ENCODE measurements at places on chromosomes 4 and X.

- no peak for DNase-seq
Observed at GRCh38 chrX:16484338-16484737, 165.6 kb upstream of the S100G start.

- no peak for DNase-seq
Observed at GRCh38 chr4:185803022-185803421, 9.0 kb downstream of the SORBS2 start.

DNA sequence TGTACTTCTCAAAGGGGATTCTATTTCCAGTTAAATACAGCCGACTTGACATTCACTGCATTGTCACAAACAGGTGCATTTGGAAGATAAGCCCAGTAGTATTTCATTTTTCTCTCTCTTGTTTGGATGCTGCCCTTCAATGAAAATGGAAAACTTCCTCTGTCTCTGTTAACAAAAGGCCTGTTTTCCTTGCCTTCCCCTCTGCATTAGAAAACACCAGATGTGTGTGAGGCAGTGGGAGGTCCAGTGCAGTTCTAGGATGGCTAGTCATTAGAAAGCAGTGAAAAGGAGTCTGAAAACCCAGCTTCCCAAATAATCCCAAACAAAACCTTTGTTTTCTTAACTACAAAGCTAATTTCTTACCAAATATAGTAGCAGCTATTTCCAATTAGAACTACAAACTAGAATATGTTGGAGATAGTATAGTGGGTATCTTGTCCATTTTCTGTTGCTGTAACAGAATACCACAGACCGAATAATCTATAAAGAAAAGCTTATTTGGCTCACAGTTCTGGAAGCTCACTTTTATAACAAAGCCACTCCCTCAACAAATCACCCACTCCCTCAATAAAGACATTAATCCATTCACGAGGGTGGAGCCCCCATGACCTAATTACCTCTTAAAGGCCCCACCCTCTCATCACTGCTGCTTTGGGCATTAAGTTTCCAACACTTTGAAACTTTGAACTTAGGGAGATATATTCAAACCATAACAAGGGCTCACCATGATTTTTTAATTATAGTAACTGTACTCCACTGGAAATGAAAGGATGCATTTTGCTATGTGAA lies 452.1 kb upstream of the RPS6KA3 start:
- DNase-seq = no peak

GRCh38 chr4:150206954-150207353 lies 128.7 kb downstream of the DCLK2 start:
- DNase-seq = no peak

- no peak for DNase-seq
Observed at GRCh38 chrX:53476371-53476770, 42.2 kb upstream of the HSD17B10 start.

DNA sequence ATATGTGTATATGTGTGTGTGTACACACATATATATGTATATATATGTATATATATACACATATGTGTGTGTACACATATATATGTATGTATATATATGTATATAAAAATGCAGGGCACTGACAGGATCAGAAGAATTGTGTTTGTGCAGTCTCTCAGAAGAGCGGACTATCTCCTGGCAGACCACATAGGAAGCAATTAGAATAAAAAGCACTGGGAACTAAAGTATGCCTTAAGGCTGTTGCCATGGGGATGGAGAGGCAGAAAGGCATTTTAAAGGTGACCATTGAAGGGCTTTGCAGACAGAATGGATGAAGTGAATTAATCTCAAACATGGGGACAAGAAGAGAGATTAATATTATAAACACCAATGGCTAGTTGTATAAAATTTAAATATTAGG lies 33.7 kb upstream of the USP51 start:
- no peak for DNase-seq

- no peak for DNase-seq
Observed at GRCh38 chrX:132171881-132172280, 44.1 kb upstream of the FRMD7 start.

DNA sequence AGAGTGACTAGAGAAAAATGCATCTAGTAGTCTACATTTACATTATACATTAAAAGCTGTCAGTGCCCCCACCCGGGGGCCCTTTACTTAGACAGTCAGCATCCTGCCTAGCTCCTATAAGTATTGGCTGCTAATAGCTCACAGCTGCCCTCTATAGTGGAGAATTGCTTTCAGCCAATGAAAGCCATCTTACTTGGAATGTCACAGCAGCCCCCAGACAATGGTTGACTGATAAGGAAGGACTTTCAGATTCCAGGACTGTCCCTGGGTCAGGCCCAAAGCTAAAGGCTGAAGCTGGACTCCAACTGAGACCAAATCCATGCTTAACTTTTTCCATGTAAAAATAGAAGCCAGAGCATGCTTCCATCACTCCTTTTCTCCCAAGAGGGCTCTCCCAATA lies 196.9 kb downstream of the ANKRD50 start:
- DNase-seq = no peak

GRCh38 chr4:7557456-7557855 lies 122.7 kb upstream of the PSAPL1 start:
- DNase-seq = no peak

DNA sequence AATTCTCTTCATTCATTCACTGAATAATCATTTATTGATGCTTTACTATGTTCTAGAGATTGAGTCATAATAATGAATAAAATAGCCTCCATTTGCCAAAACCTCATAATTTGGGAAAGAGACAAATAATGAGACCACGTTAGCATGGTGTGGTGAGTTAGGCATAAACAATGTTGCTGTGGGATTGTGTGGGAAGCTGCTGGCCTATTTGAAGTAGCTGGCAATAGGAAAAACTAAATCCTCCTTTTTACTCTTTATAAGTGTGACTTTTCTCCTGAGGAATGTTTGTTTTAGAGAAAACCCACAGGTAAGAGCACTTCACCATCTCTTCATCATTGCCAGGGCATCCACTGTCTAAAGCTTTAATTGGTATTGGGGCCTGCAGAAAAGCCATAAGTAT lies 95.3 kb downstream of the AREG start:
- no peak for DNase-seq

DNA sequence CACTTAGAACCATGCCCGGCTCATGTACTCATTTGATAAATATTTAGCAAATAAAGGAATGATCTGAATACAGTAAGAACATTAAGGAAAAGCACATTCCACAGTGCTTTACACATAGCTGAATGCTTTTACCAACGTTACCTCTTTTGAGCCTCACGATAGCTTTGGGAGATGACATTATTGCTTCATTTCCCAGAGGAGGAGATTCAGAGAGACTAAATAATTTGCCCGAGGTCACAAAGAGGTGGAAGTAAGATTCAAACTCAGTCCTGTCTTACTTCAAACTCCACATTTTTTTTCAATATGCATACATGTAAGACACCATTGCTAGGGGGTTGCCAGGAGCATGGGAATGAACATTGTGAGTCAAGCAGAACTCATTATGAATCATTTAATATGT lies 538.5 kb downstream of the BCOR start:
- no peak for DNase-seq

GRCh38 chr4:1277667-1278665 lies 11.7 kb upstream of the MAEA start:
- DNase-seq = peak; percentile 44

DNA sequence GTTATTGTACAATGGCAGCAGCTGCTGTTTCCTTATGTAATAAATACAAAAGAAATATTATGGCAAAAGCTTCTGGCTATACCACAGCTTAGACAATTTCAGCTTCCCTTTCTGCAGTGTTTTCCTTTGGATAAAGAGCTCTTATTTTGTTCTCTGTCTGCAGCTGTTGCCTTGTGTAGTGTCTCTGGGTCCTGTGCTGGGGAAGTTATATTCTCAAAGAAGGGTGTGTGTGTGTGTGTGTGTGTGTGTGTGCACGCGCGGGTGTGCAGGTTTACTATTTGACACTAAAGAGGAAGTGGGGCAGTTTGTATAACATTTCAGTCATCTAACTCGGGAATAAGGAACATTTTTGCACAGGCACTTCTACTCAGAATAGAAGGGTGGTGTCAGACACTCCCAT lies 83.6 kb downstream of the REPS2 start:
- no peak for DNase-seq

DNA sequence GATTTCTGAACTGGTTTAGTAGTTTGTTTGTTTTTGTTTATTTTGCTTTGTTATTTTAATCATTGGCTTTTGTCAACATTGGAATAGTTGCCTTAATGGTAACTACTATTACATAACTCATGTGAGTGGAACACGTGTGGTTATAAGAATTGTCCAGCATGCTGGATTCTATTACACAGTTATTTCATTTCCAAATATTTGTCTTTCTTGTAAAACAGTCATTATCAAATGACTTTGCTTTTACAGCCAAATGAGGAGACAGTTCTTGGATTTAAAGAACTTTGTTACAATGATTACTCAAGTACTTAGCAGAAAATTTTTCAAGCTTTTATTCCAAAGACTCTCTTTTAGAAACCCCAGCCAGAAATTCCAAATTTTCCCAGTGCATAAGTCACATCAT lies 516.1 kb upstream of the MAGEB2 start:
- DNase-seq = no peak

DNA sequence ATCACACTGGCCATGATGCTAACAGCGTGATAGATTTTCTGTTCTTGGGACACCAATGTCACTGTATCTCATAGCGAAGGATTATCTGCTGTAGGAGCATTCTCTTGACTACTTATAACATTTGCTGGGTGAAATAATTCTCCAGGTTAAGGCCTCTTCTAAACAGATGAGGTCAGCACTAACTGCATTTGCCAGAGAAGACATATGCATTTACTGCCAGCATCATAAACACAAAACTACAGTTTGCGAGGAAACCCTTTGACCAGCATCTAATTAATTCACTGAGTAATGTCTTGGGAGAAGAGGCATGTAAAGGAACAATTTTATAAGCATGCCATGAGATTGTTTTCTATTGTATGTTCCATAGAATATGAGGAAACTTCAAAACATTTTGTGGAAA lies 13.9 kb downstream of the TBC1D1 start:
- no peak for DNase-seq

DNA sequence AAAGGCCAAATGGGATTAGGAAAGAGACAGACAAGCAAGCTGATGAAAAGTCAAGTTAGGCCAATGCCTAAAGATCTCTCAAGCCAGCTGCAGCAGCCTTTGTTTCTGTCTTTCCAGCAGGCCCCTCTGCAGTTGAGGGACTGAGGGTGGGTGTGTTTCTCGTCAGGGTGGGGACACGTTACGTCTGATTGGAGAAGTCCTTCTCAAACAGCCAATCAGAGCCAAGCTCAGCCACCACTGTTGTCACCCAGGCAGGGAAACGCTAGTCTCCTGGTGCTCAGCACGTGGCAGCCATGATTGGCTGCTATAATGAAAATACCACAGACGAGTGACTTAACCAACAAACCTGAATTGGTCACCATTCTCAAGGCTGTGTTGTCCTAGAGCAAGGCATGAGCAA lies 177.1 kb upstream of the LCORL start:
- no peak for DNase-seq

DNA sequence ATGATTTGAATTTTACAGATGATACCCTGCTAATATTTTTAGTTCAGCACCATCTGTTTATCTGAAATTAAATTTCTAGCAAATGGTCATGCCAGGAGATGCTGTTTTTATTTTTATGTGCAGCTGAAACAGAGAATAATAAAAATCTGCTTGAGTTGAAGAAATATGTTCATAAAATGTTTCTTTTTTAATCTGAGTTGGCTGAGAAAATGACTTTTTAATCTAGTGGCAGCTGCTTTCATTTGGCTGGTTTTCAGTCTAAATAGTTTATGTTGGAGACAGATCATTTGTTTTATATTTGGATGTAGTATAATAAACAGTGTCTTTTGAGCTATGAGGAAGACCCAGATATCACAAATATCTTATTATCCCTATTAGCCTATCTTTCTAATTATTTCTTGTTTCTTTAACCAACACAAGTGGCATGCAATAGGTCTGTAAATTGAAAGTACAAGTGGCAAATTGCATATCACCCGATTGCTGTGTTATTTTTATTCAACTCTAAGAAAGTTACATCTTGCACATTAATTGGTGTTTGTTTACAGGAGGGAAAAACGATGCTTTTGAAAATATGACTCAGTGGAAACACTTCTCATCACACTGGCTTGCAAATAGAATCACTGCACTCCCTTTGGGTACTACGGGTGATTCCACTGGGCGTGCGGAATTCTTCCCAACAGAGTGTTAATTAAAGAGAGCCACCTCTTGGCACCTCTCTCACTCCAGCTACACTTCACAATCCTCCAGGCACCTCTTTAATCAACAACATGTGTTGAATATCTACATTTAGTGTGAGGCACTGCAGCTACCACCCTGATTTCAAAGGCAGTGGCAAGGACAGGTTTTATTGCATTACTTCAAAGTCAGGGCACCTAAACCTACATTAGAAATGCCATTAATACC lies 51.7 kb upstream of the AP1S2 start:
- DNase-seq = no peak

- DNase-seq = no peak
Observed at GRCh38 chr4:66840178-66840577, 705.1 kb downstream of the CENPC start.

Measured in type B pancreatic cell (in vitro differentiated cells).